Fibroblast of the conjunctiva (primary cell): ENCODE measurements at places on chromosomes 4 and X.

- DNase-seq, result peak; percentile 81
Observed at GRCh38 chr4:158996669-158997074, 106.2 kb upstream of the RAPGEF2 start.

- no peak for DNase-seq
Observed at GRCh38 chr4:155164718-155165117, 43.7 kb upstream of the NPY2R start.

GRCh38 chr4:152536545-152537182, 772 bp upstream of the FBXW7 start:
- DNase-seq, result peak; percentile 13

DNA sequence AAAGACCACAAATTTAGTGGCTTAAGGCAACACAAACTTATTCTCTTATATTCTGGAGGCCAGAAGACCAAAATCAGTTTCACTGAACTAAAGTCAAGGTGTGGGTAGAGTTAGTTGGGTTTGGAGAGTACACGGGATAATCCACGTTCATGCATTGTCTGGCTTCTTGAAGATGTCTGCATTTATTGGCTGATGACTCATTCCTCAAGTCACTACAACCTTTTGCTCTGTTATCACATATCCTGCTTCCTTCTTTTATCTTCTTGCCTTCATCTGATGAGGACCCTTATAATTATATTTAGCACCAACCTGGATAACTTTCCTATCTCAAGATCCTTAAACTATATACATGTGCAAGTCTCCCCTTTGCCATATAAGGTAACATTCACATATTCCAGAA, 590.0 kb downstream of the FSTL5 start:
- DNase-seq, result no peak

DNA sequence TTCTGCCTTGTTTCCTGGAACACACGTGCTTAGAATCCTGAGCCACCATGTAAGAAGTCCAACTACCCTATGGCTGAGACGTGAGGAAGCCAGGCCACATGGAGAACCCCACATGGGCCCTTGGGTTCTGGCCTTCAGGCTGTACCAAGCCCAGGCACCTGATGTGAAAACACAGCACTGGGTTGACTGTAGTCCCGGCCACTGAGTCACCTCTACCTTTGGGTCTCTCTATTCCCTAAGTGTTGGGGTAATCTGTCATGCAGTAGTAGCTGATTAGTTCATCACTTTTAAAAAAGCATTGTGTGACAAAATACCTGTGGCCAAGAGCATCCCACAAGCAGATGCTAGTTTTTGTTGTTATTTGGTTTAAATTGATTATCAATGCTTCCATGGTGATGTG, 24.3 kb downstream of the CFAP97 start:
- DNase-seq, result no peak

GRCh38 chr4:144316869-144317268, 176.4 kb upstream of the GYPA start:
- DNase-seq, result no peak

- no peak for DNase-seq
Observed at GRCh38 chr4:83558059-83558653, 22.2 kb downstream of the GPAT3 start.

DNA sequence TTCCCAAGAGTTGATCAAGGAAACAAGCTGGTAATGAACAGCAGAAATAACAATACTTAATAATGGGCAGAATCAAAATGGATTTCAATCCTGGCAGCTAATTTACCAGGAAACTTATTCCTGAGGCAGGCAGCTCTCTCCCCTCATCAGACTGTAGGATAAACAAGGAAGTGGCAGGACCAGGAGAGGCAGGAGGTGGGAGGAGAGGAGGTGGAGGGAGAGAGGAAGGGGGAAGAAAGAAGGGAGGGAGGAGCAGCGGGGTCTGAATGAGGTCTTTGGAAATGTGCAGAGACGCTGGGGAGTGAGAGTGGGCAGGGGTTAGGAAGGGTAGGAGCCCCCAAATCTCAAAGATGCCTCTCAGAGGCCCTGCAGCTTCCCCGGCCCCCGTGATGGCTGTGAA, 231.5 kb downstream of the BCOR start:
- DNase-seq, result no peak

DNA sequence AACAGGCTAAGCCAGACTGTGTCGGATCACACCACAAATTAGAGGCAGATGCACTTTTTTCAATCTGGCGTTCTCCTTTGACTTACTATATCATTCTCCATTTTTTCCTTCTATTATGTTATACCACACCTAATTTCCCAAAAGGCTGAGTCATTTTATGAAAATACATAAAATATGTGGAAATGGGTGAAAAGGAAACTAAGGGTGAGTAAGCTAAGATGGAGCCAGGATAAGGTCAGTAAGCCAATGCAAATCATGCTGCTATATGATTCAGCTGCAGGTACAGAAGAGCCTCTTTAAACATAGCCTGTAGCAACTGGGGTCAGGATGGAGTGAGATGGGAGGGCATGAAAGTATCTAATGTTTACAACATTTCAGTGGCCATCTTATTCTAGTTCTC, 94.0 kb upstream of the TEX13A start:
- DNase-seq, result peak; percentile 48

GRCh38 chr4:7340553-7341433, 93.9 kb downstream of the PSAPL1 start:
- no peak for DNase-seq

- DNase-seq, result no peak
Observed at GRCh38 chr4:4820261-4820660, 39.2 kb upstream of the MSX1 start.

GRCh38 chrX:143017272-143017671, 8.5 kb upstream of the SPANXN4 start:
- DNase-seq, result no peak

- no peak for DNase-seq
Observed at GRCh38 chrX:21529771-21530170, 128.4 kb downstream of the KLHL34 start.

DNA sequence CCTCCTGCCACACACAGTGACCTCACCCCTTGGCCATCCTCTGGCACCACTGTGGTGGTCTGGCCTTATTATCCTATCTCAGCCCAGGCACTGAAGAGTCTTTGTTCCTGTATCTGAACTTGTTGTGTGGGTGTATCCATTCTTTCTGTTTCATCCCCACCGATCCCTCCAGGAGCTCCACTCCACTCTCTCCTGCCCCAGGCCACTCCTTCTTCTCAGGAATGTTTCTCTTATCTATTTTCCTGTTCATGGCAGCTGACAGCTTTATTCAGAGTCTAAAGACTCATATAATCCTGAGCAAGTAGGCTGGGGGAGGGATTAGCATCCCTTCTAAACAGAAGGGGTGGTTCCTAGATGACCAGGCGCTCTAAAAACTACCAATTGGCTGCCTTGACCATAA, 150.0 kb downstream of the ANAPC10 start:
- DNase-seq, result no peak

DNA sequence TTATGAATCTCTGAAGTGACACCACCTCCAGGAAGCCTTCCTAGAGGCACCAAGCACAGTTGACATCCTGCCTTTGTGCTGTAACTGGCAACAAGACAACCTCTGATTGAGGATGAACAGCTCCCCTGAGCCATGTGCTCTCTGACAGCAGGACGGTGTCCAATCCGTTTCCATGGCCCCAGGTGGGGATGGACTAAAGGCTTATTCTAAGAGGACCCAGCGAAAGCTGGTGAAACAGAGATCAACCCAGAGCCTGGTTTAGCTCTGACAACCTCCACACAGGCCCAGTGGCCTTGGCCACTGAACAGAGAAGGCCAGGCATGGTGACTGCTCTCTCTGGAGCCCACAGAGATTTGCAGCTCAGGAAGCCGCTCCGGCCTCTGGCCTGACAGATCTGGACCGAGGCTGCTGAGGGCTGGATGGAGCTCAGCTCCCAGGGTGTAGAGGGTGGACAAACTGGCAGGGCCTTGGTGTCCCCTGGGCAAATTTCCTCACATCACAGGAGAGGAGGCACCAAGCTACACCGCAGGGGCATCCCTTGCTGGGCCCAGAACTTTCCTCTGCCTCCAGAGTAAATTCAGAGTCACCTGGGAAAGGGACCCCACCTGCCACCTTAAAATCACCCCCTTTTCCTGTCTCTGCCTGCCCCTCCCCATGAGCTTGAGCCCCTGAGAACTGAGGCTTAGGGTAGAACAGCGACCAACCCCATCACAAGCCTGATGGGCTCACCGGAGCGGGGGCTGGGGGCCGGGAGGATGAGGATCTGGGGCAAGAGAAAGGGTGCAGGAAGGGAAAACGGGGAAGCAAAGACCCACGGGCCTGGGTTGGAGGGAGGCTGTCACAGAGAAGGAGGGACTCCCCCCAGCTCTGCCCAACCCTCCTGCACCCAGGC, 40.2 kb downstream of the HMX1 start:
- no peak for DNase-seq

DNA sequence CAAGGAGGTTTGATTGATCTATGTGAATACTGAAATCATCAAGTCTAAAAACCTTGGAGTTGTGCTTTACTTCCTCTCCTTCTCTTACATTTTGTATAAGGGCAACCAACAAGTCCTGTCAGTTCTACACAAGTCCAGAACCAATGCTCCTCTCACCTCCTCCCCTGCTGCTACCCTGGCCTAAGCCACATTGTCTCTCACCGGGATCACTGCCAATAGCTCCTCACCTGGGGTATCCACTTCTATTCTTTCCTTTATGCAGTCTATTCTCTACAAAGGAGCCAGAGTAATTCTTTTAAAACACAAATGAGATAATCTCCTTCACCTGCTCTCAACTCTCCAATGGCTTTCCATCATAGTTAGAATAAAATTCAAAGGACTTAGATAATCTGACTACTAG, 13.3 kb upstream of the ARHGEF6 start:
- DNase-seq, result no peak

DNA sequence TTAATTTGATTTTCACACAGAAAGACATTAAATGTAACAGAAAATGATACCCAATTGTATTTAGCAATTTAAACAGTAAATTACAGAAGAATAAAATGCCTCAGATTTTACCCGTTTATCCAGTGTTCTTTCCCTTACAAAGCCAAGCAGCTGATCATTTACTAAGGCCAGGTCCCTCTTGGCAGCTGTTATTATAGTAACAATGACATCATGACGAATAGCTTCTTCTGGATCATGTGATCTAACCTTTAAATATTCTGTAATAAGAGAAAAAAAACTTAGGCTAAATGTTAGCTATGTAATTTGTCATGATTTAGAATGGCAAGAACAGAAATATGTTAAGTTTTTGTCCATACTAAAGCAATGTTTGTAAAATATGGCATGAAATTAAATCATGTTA, 69.4 kb downstream of the PDS5A start:
- no peak for DNase-seq

GRCh38 chr4:80873571-80873970, 156.9 kb upstream of the BMP3 start:
- DNase-seq, result no peak

DNA sequence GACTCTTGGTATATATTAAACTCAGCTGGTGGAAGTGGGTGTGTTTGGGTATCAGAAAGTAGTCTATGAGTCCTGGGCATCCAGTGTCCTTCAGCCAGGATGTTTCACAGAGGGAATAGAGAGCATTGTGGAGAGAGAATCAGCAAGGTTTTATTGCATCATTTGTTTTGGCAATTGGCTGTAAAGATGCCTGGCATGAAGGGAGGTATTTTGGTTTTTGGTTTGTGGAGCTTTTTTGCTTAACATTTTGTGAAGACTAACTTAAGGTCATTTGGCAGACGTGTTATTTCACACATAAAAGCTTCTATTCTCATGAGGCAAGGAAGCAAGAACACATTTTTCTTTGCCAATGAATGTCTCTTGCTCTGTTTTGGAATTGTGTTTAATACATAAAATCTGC, 71.1 kb downstream of the DCLK2 start:
- peak; percentile 78 for DNase-seq

- no peak for DNase-seq
Observed at GRCh38 chr4:86358257-86358656, 1.6 kb downstream of the MAPK10 start.

DNA sequence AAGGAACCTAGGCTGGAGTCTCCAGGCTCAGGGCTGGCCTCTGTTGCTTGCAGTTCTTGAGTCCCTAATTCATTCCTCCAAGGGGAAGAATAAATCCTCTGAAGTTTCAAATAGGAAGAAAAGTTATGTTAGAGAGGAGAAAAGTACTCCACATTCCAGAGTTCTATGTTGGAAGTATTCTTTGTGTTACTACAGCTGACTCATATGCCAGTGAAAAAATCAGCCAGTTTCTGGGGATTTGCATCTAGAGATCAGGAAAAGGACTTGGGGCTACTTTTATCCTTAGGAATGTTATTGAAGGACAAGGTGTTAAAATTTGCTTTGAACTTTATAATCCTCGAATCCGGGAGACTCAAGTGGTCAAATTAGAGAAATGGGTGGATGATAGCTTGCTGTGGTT, 11.7 kb upstream of the NUDT9 start:
- DNase-seq, result no peak

GRCh38 chr4:13947921-13948320, 320.4 kb upstream of the BOD1L1 start:
- DNase-seq, result no peak

GRCh38 chr4:142307857-142308256, 538.2 kb downstream of the INPP4B start:
- no peak for DNase-seq

GRCh38 chr4:118775405-118775804, 60.5 kb downstream of the SEC24D start:
- no peak for DNase-seq

- DNase-seq, result no peak
Observed at GRCh38 chr4:145289403-145290076, 109.2 kb upstream of the OTUD4 start.

- DNase-seq, result no peak
Observed at GRCh38 chr4:77805840-77806239, 13.3 kb downstream of the CNOT6L start.

GRCh38 chrX:132333351-132333750, 114.1 kb upstream of the RAP2C start:
- DNase-seq, result no peak

DNA sequence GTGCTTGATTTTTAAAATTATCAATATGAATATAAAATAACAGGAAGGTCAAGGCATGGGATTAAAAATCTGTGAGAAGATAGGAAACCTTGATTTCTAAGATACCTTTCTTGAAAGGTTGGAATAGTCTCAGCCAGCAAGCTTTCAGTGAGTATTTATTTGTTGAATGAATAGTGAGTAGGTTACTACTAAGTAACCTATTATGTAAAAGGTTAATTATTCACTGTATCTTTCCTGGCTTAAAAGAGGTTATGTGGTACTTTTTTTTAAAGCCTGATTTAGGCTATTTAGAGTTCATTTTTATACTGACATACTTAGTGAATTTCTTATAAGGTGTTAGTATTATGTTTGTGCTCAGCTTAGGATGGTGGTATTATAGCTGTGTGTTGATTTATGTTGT, 123.5 kb downstream of the PTPN13 start:
- no peak for DNase-seq

GRCh38 chrX:30957753-30958152, 68.7 kb upstream of the TAB3 start:
- DNase-seq, result no peak

GRCh38 chr4:40621229-40621591, 8.5 kb downstream of the RBM47 start:
- no peak for DNase-seq
